ENCODE measurements at places on chromosomes 3 and 15.
A peak's percentile ranks its signal among the peaks of the same experiment; 100 is the strongest.

GRCh38 chr3:140384028-140384771 is 293.7 kb upstream of the TRIM42 start:
- DNase-seq: no peak

DNA sequence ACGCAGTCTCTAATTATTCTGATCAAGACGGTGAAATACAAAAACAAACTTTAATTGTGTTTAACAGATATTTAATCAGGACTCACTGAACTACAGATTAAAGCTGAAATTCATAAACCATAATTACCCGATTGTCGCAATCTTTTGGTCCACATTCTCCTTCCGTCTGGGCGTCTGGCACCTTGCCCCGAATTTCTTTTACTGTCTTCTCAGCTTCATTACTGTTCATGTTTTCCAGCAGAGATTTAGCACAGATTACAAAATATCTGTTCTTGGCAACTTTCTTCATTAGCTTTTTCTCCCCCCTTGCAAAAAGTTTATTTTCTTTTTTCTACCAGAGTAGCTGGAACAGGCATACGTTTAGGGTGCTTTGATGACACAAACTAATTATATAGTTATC is 271.4 kb downstream of the TIGIT start:
- no peak for DNase-seq

- no peak for DNase-seq
Observed at GRCh38 chr3:38479431-38480092, 16.6 kb upstream of the EXOG start.

GRCh38 chr3:94373456-94373855 is 310.6 kb downstream of the NSUN3 start:
- DNase-seq: no peak

GRCh38 chr15:39417366-39418134 is 163.3 kb upstream of the THBS1 start:
- DNase-seq: no peak

- no peak for DNase-seq
Observed at GRCh38 chr3:131957980-131958379, 76.8 kb downstream of the CPNE4 start.

GRCh38 chr3:189975391-189975990 is 145.2 kb downstream of the P3H2 start:
- no peak for DNase-seq

GRCh38 chr3:4224331-4224730 is 78.8 kb upstream of the SETMAR start:
- DNase-seq: no peak

GRCh38 chr3:159861369-159861987 is 127.2 kb upstream of the IL12A start:
- DNase-seq: no peak

GRCh38 chr15:24734396-24734795 is 58.8 kb downstream of the NPAP1 start:
- no peak for DNase-seq

- DNase-seq: no peak
Observed at GRCh38 chr3:47434849-47435248, 40.9 kb downstream of the SCAP start.

- DNase-seq: no peak
Observed at GRCh38 chr3:123337226-123337625, 111.7 kb downstream of the ADCY5 start.

DNA sequence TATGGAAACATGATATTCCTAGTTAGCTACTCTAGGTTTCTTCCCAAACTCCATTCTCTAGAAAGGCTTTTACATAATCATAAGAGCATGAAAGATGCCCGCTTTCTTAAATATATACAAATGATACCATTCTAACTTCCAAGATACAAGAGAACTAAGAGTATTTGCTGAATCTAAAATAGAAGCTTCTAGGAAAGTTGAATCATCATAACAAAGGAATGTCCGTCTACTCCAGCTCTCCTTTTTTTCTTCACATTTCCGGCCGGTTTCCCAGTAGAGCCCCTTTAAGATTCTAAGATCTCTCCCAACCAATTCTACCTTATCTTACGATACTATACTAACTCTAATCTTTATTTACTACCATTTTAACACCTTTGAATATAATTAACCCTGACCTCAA is 60.1 kb downstream of the RAD18 start:
- DNase-seq: no peak

DNA sequence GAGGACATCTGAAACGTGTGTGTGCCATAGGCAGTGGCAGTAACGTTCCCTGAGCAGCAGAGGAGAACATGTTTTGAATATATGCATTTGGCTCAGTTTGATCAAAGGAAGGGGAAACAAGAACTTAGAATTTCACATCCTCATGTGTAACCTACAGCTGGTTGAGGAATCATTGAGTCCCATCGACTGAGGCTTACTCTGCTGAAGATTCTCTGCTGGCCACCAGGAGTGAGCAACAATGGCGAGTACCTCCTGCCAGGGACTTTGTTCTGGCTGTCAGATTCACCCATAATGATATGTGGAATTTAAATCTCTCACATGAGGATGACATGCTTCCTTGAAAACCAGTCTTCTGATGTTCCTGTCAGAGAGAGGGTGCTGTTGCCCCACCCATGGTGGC is 21.3 kb downstream of the GORASP1 start:
- no peak for DNase-seq

- no peak for DNase-seq
Observed at GRCh38 chr15:35724626-35725025, 178.7 kb upstream of the DPH6 start.

- no peak for DNase-seq
Observed at GRCh38 chr3:44072601-44073540, 168.8 kb upstream of the TOPAZ1 start.

DNA sequence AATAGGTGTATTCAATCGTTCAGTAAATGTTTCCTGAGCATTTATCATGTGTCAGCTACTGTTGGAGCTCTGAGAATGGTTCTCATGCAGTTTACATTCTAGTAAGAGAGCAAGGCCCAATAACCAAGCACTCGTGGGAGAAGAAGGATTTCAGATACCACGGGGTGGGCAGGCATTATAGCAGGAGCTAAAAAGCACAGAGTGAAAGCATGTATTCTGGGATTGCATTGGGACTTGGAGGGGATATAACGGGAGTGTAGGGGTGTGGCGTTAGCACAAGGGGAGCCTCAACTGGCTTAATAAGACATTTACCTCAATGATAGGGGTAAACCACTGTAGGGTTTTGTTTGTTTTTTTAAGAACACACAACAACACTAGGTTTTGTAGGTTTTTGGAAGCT is 1.6 kb upstream of the SIAH2 start:
- no peak for DNase-seq

- no peak for DNase-seq
Observed at GRCh38 chr15:68683026-68683425, 104.2 kb downstream of the CORO2B start.

DNA sequence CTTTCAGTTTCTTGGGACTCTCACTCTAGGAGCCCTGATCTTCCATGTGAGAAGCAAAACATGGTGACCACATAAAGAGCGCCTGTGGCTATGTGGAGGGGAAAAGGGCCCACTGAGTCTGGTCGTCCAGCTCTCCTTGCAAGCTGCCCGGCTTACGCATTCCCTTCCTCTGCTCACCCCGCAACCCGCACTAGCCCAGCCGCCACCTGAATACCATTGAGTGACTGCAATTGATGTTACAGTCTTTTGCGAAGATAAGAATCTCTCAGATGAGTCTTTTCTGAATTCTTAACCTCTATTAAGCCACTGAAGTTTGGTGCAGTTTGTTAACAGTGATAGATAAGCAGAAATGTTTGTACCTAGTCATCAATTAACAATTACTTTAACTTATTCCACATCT is 589.0 kb upstream of the DPPA4 start:
- DNase-seq: no peak

DNA sequence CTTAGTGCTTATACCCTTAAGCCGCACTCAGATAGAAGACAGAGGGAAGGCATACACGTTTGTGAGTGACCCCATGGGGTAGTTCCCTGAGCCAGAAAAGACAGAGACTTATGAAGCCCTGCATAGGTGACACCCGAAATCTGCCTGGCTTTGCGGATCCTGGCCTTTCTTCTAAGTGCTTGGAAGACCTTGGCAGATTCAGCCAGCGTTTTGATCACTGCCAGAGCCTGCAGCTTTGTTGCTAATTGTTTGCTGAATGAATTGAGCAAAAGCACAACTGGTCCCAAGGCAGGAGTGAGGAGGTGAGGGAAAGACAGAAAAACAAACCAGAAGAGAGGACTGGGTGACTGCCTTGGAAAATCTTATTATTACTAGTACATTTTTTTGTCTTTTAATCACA is 168.3 kb upstream of the ICE2 start:
- no peak for DNase-seq

GRCh38 chr3:42262525-42262924 is 3.5 kb downstream of the CCK start:
- no peak for DNase-seq

GRCh38 chr3:141454906-141455602 is 31.8 kb upstream of the RASA2 start:
- DNase-seq: peak; percentile 86

GRCh38 chr15:60425461-60425860 is 27.7 kb upstream of the ANXA2 start:
- no peak for DNase-seq

DNA sequence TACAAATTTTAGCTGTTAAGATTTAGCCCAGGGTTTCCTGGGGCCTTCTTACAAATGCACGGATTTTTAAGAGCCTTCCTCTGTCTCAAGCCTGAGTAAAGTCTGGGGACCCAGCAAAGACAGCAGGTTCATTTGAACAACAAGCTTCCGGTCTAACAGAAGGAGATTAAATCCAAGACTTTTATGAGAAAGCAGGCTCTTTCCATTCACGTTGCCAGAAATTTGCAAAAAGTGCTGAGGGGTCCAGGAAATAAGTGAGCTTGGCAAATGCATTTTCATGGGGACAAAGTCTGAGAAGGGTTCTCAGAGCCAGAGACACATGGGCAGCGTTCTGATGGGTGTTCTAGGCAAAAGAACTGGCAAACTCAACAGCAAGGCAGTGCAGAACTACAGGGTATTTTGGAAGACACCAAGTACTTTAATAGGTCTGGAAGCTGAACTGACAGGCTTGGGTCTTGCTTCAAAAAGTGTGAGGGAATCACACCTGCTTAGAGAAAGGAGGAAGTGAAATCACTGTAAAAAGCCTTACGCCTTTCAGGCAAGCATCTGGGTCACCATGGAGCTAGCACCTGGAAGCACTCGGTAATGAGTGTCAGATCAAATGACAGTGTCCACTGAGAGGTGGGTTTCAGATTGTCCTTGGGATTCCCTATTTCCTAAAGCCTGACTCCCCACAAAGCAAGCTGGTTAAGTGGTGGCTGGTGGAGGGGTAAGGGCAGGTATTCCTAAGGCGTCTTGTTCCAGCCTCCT is 115.8 kb upstream of the ARHGEF3 start:
- no peak for DNase-seq

GRCh38 chr3:183491923-183492848 is 63.3 kb downstream of the KLHL6 start:
- no peak for DNase-seq

DNA sequence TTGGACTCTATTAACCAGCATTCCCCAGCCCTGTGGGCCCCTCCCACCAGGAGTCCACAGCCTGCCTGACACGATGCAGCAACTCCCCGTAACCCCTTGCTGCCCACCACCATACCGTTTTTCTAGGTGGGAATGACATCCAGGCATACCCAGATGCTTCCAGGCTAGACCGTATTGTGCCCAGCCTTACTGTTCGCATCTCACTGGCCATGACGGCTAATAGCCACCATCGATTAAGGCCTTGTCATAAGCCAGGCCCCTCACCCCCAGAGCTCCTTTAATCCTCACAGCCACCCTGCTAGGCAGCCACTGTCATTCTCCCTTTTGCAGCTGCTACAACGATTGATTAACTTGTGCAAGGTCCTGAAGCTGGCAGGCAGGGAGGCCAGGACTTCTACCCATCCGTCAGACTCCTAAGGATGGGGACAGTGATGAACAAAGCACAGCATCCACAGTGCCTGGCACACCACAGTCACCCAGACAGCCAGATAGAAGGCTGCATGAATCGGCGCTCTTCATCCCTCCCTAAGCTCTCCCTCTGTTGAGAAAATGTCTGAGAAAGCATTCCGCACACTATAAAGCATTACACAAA is 60.0 kb upstream of the FLNB start:
- DNase-seq: no peak

DNA sequence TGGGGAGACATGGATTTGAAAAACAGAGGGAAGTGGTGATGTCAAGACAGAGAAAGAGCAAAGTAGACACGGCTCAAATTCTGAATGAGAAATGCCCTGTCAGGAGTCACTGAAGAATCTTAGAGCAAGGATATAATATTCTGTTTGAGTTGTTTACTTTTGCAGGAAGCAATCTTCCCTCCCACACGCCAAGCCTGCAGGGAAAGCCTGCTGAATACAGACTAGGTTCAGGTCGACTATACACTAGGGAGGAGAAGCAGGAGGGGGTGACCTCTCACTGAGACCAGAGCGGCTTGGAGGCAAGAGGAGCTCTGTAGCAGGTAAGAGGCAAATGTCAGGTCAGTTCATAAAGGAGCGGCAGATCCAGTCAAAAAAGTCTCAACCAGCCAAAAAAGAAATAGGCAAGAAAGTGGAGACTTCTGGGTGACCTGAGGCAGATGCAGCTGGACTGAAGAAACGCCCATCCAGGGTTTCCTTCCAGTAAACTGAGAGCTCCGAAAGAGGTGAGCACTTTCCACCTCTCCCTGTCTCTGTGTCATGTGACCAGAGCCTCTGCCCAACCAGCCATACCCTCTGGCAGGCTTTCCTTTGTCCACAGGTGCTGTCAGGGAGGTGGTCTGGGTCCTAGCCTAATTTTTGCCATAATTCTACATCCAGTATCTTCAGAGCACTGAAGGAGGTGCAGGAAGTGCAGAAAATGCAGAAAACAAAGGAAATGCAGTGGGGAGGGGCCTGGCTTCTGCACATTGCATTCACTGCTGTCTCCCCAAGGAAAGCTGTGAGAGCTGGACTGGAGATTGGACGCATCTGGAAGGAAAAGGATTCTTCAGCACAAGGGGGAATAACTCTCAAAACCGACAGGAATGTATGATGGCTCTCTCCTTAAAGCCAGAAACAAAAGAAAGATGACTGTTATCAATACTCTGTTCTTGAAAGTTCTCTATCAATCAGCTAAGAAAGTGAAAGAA is 37.8 kb upstream of the CTXND1 start:
- no peak for DNase-seq

GRCh38 chr15:45399381-45400212 is 21.3 kb upstream of the GATM start:
- DNase-seq: peak; percentile 42

- DNase-seq: no peak
Observed at GRCh38 chr15:45583731-45584639, 3.2 kb upstream of the BLOC1S6 start.

- no peak for DNase-seq
Observed at GRCh38 chr3:37375184-37376127, 201.1 kb upstream of the LRRFIP2 start.

- DNase-seq: peak; percentile 66
Observed at GRCh38 chr3:126394179-126394976, at the start of gene CFAP100. Gene CFAP100 (plus strand): TSS chr3:126394909. CDS start chr3:126396001, 1,092 bp downstream.

DNA sequence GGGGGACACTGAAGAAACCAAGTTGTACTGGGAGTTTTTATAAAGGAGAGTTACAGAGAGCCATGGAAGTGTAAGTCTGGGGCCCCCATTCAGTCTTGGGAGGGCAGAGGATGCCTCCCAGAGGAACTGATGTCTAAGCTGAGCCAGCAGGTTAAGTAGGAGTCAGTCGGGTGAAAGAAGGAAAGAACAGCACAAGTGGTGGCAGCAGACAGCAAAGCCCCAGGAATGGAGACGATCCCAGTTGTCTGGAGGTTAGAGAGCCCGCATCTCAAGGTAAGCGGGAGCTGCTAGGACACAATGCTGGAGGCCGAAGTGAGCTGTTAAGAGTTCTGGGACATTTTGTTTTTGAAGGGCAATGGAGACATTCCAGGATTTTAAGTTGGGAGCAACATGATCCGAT is 88.8 kb downstream of the TAMM41 start:
- no peak for DNase-seq

All from NCI-H1436 (cell line).